Activated T-cell treated with anti-CD3 and anti-CD28 coated beads, Interleukin-2, amount 50 U/mL, for 72 hours (primary cell): ENCODE measurements at places on chromosomes 2 and 18. TPM values are rescaled to one million over a fixed set of nuclear protein-coding genes. Genes with fewer than 3 reads are reported as not detected.

Gene CCDC85A
- not detected for total RNA-seq

Gene DNER
- total RNA-seq: not detected

Gene IL1B
- total RNA-seq: 0.14 TPM

Gene CPO
- total RNA-seq: not detected

Gene CAPN14
- 0.65 TPM for total RNA-seq

Gene GNAL
- total RNA-seq: 0.55 TPM

Gene GPR35
- total RNA-seq: 50.7 TPM

Gene HAAO
- total RNA-seq: 0.65 TPM

Gene SOX11
- not detected for total RNA-seq

Gene SLC4A5
- 4.4 TPM for total RNA-seq

Gene HADHA
- 108 TPM for total RNA-seq

Gene HNRNPA3
- total RNA-seq: 140 TPM

Gene GCG
- total RNA-seq: not detected

Gene TPO
- total RNA-seq: not detected

Gene TMEFF2
- not detected for total RNA-seq

Gene DUSP19
- 2.8 TPM for total RNA-seq

Gene KCNS3
- total RNA-seq: not detected

Gene MYCN
- 0.12 TPM for total RNA-seq

Gene ALKAL2
- total RNA-seq: 0.60 TPM

Gene KYNU
- 0.35 TPM for total RNA-seq
